Osteocyte (in vitro differentiated cells): ENCODE measurements at places on chromosomes 6 and 20. TPM values are rescaled to one million over a fixed set of nuclear protein-coding genes. Genes with fewer than 3 reads are reported as not detected.

GRCh38 chr6:92892626-92893170 lies 526.7 kb downstream of the EPHA7 start:
- H3K4me3 ChIP-seq = no peak overlapping the region
- H3K36me3 ChIP-seq = no peaks in the 10 kb centered on the region
- DNase-seq = no peak
- peaks cover 4% of the 10 kb centered on the region for H3K27me3 ChIP-seq
- H3K27ac ChIP-seq = no peak overlapping the region

Gene EEF1A2
- 0.56 and 0.68 TPM in 2 replicates for total RNA-seq

- H3K27ac ChIP-seq = no peak overlapping the region
- H3K4me1 ChIP-seq = peaks cover 12% of the 10 kb centered on the region
- H3K27me3 ChIP-seq = no peaks in the 10 kb centered on the region
- no peak for DNase-seq
Measured at GRCh38 chr6:124573953-124574352, 388.3 kb upstream of the RNF217 start.

- no peaks in the 10 kb centered on the region for H3K4me1 ChIP-seq
- peaks cover 5% of the 10 kb centered on the region for H3K27me3 ChIP-seq
- no peaks in the 10 kb centered on the region for H3K36me3 ChIP-seq
- no peak overlapping the region for H3K27ac ChIP-seq
- no peak for DNase-seq
Measured at GRCh38 chr20:54144847-54145414, 28.9 kb downstream of the CYP24A1 start.

Gene CFAP61
- not detected in 2 replicates for total RNA-seq

DNA sequence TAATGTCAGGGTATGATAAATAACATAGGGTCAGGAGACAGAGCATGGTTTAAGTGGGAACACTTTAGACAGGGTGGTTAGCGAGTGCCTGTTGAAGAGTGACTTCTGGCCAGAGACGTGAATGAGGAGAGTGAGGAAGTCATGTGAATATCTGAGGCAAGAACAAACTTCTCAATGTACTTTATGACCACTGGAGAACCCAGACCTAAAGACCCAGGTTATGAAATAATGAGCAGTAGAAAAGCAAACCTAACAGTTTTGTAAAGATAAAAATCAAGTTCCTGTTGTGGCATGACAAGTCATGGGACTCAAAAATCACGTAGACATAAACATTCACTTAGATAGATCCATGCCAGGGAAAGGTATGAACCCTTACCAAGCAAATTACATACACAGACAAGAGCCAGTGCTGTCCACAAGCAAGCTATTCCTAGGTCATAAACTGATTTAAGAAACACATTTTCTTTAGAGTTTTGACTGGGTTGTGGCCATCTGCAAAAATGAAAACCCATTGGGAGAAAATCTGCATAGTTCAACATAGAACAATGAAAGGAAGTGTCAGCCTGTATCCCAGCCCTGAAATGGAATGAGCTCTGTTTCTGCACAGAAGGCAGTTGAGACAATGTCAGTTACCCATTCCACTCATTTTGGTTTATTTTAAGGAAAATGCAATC lies 2.2 kb upstream of the MYCT1 start:
- peaks cover 3% of the 10 kb centered on the region for H3K4me1 ChIP-seq
- H3K27me3 ChIP-seq = peaks cover 3% of the 10 kb centered on the region
- no peaks in the 10 kb centered on the region for H3K36me3 ChIP-seq
- no peak overlapping the region for H3K27ac ChIP-seq
